Cortex of kidney (tissue), 1 donor: ENCODE measurements at places on chromosomes 7 and 10.
A peak's percentile ranks its signal among the peaks of the same experiment; 100 is the strongest.

DNA sequence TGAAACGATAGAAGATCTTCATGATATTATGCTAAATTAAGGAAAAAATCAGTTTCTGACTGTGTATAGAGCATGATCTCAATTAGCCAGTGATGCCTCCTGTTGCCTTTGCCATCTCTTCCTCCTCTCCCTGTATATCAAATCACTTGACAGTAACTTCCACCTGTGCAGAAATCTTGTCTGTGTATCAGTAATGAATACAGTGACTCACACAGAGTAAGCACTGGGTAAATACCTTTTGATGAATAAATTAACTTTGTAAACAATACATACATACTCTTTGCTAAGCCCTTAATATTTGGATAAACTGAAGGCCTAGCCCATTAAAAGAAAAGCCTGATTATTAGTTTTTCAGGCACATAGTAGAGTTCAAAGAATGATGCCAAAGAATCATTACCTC, 610.6 kb upstream of the NRP1 start:
- DNase-seq = no peak

DNA sequence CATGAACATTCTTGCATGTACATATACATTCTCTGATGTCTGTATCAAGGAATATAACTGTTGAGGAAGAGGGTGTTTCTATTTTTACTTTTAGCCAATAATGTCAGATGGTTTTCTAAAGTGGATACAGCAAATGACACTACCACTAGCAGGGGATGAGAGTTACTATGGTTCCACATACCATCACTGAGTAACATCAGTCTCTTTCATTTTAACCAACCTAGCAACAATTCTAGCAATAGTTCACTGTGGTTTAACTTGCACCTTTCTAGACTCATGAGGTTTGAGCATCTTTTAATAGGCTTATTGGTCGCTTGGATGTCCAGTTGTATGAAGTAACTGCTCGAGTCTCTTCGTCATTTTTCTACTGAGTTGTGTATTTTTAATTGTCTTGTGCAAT, 68.5 kb upstream of the ZNF746 start:
- DNase-seq = no peak

DNA sequence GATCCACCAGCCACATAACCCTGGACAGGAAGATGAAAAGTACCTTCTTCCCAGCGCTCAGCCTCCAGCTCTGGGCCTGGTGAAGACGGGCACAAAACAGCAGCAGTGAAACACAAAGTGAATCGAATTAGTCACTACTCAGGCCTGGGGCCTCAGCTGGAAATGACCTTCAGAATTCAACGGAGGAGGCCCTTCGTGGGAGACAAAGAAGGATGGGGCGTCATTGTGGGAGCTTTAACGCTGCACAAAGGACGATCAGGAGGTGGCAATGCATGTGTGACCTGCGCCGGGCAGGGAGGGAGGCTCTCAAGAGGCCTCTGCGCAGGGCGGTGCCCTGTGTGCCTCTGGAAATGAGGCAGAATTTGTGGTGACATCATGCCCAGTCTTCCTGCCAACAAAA, 161.9 kb downstream of the DNAJB6 start:
- no peak for DNase-seq

DNA sequence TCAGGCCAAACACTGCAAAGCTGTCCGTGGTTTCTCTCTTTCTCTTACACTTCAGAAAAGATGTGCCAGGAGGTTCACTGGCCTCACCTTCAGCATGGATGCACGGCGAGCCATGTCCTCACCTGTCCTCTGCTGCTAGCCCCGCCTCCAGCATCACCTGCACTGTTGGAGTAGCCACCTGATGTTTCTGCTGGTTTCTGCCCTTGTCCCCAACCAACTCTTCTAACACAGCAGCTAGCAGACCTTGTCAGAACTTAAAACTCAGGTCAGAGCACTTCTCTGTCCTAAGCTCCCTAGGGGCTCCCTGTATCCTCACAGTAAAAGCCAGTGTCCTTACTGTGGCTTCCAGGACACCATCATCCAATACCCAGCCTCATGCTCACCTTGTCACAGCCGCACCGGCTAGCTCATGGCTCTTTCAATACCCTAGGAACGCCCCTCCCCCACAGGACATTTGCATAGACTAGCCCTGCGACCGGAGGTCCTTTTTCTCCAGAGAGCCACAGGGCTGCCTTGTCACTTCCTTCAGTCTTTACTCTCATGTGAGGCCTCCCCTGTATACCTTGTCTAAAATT, 15.2 kb downstream of the PALD1 start:
- DNase-seq = no peak

DNA sequence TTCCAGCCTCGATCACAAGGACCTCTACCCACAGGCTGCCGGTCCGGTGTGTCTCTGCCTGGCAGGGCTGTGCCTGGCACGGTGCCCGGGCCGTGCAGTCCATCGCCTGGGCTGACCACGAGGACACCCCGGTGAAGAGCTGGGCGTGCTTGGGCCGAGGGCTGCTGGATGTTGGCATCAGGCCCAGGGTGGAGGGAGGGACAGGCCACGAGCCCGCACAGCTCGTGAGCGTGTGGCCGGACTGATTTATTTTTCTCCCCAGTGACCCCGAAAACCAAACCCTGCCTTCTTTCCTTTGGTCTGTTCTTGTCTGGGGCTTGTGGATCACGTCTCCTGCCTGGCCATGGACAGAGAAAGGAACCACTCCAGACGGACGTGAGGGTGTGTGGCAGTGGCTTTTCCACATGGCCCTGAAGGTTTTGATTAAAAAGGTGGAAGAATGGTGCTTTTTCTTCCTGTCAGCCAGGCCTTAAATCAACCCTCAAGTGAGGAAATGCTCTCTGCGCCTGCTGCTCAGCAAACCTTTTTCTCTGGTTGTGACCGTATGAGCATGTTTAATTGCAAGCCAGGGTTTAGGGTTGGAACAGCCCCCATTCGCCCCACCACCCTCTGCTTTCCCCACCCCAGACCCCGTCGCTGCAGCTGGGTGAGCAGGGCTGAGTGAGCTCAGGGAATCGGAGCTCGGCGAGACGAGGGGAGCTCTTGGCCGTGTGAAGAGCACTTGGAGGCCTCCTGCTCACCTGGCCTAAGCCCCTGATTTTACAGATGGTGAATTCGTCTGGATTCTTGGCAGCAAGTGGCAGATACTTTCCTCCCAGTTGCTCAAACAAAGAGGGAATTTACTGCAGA, 130.1 kb downstream of the RGS10 start:
- DNase-seq = peak; percentile 36

DNA sequence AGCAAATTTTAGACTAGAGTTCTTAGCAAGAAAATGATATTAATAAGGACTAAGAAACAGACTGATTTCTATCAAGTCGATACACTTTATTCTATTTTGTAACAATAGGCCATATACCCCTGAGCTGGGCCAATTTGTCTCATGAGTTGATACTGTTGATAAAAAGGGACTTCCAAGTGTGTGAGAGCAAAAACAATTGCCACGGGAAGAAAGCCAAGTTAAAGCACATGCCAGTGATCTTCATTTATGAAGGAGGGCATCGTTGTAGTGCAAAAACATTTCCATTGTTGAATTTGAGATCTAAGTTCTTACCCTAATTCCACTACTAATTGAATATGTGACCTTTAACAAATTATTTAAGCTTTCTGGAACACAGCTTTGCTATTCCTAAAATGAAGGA, 119.9 kb downstream of the CNOT4 start:
- no peak for DNase-seq

DNA sequence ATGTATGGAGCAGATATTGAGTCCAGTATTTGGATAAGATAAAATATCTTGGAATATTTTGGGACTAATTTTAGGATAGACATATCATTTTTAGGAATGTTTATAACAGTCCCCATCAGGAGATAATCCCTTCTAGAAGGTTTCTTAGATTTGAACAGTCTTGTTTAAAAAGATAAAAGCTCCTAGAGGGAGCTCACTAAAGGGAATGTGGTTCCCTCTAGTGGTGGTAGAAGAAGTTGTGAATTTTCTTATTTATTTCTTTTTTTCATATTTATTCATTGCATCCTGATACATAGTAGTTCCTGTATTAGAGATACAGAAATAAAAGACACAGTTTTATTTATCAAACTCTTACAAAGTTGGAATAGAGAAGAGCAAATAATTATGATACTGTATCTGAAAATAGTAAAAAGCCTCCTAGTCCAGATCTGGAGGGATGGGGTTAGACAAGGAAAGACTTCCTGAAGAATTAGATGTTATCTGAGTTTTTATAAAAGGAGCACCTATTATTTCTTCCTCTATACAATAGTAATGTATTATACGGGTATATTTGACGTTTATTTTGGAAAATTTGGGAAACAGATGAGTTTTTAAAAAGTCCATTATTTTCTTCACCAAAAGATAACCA, 24.5 kb upstream of the KLF14 start:
- no peak for DNase-seq

GRCh38 chr7:13072014-13072413, 384.6 kb downstream of the ARL4A start:
- DNase-seq = no peak

- no peak for DNase-seq
Observed at GRCh38 chr7:15602236-15602635, 40.4 kb upstream of the AGMO start.

DNA sequence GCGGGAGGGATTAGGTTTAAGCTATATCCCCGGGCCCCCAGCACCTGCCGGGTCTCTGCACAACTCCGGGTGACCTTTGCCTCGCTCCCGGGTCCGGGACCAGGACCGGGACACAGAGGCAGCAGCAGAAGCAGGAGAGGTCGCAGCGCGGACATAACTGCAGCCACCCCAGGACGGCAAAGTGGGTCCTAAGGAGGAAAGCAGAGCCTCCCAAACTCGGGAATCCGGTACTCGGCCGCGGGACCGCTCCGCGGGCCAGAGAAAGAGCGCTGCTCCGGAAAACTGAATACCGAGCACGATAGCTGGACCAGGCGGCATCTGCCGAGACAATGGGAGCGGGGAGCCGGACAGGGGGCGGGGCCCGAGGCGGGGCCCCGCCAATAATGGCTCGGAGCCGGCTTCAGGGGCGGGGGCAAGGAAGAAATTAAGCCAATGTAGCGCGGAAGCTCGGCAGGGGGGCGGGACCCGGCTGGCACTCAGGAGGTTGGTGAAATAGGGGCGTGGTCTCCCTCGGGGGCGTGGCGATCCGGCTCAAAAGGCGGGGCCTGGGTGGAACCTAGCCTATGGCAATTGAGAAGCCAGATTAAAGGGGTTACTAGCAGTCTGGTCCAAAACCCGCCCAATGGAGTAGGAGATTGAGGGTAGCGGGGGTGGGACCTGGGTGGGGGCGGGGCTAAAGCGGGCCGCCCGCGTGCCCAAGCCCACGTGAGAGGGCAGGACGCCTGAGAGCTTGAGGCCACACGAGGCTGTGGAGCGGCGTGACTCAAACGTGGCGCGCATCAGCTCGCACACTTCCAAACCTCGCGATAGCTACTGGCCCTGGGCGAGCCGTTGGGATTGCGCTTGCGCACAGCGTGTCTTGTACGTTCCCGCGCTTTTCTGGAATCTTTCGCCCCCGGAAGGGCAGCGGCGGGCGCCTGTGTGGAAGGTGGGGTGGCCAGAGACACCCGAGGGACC, at the start of the genes GPC2 and STAG3:
Gene GPC2 (minus strand): TSS at position 337 of the 957 bp plus-strand sequence. CDS start 182 bp downstream, at position 155.
Gene STAG3 (plus strand): TSS at position 874 of the 957 bp plus-strand sequence. CDS start 2,639 bp downstream, outside the sequence.
- DNase-seq = no peak

- DNase-seq = no peak
Observed at GRCh38 chr10:74988054-74988775, 123.2 kb upstream of the SAMD8 start.

DNA sequence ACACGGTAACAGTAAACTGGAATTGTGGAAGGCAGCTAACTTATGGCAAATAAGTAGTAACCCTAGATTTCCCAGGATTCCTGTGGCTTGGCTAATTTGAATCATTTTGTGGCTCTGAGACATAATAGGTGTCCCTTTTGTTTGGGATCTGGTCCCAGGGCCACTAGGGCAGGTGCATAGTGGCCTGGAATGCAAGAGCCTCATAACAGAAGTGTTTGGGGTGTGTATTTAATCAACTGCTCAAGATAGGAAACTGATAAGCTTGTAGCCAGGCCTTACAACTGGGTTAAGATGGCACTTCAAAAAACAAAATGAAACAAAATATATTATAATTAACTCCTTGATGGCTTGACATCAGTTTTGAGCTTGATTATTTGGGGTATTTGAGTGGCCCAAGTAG, 541.8 kb downstream of the ETV1 start:
- DNase-seq = no peak

- DNase-seq = no peak
Observed at GRCh38 chr7:70595755-70596597, 536.0 kb upstream of the GALNT17 start.

DNA sequence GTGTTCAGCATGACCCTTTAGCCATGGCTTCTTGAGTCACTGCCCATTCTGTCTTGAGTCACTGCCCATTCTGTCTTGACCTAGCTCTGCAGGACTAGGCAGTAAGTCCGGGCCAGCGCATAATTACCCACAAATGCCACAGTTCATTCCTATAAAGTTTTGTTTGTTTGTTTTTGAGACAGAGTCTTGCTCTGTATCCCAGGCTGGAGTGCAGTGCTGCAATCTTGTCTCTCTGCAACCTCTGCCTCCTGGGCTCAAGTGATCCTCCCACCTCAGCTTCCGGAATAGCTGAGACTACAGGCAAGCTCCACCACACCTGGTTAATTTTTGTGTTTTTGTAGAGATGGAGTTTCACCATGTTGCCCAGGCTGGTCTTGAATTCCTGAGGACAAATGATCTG, 32.7 kb upstream of the TARP start:
- DNase-seq = no peak

DNA sequence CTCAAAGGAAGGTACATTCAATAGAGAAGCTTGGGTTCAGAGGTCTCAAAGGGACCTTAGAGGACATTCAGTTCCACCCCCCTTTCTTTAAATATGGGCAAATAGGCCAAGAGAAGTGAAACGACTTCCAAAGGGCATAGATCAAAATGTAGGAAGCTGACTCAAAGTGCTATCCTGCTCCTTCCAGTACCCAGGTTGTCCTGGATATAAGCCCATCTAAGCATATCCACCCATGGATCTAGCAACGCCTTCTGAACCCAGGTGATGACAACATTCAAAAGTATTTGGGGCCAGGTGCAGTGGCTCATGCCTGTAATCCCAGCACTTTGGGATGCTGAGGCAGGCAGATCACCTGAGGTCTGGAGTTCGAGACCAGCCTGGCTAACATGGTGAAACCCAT, 5.3 kb downstream of the ATXN7L1 start:
- no peak for DNase-seq

- no peak for DNase-seq
Observed at GRCh38 chr7:107696330-107696946, 35.8 kb downstream of the SLC26A4 start.

GRCh38 chr10:124577651-124578050, 116.0 kb downstream of the LHPP start:
- DNase-seq = no peak

DNA sequence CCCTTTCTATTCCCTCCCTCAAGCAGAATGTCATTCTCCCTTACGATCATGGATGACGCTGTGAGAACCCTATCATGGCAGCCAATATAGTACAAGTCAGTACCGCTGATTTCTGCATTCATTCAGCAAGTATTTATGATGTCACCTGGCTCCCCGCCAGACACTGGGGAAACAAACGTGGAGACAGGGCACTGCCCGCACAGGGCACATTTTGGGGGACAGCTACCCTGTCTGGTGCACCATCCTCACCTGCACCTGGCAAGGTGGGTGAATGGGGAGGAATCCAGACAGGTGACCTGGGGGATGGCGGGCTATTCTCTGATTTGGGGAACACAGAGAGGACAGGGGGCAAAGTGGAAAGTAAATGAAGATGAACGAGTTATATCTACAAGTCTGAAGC, 28.4 kb downstream of the MKI67 start:
- DNase-seq = no peak
